ENCODE measurements at places on chromosomes 2 and 18.

GRCh38 chr2:146748046-146748445 is 1096.8 kb upstream of the ACVR2A start:
- H3K27me3 ChIP-seq: no peaks in the 10 kb centered on the region
- no peaks in the 10 kb centered on the region for H3K4me1 ChIP-seq
- DNase-seq: no peak
- H3K4me3 ChIP-seq: no peak overlapping the region

DNA sequence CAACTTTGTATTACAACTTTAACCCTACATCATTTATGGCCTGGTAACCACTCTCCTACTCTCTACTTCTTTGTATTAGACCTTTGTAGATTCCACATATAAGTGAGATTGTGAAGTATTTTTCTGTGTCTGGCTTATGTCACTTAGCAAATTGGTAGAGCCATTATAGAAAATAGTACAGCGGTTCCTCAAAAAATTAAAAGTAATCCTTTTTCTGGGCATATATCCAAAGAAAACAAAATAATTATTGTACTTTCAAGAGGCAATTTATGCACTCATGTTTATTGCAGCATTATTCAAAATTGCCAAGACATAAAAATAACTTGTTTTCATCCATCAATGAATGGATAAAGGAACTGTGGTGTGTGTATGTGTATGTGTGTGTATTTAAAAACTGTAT is 537.5 kb upstream of the FSIP2 start:
- no peaks in the 10 kb centered on the region for H3K4me1 ChIP-seq
- H3K27me3 ChIP-seq: no peaks in the 10 kb centered on the region
- no peak overlapping the region for H3K27ac ChIP-seq
- no peaks in the 10 kb centered on the region for H3K36me3 ChIP-seq

DNA sequence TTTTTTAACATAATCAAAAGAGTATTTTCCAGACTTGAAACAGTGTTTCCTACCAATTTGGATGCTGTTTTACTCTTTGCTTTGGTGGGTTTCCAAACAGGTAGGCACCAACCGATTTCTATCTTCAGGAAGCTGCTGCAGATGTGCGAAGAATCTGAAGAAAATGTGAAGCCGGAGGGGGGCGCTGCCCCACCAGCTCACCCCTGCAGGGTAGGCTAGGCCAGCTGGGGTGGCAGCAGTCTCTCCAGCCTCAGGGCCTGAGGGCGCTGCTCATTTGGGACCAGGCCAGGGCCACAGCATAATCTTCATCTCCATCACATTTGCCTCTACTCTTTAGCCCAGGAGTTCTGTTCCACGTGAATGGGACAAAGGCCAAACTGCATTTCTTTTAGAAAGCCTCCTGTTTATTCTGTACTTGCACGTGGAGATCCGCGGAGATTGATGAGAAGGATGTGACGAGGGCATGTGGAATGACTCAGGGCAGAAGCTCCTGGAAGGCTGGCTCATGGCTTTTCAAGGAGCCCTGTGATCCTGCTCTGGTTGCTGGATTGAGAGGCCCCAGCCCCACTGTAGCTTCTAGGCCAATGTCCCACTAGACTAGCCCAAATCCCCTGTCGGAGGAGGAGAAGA is 84.2 kb upstream of the FAM136A start:
- no peak overlapping the region for H3K27ac ChIP-seq
- no peak for DNase-seq
- no peaks in the 10 kb centered on the region for H3K36me3 ChIP-seq
- no peaks in the 10 kb centered on the region for H3K27me3 ChIP-seq
- no peaks in the 10 kb centered on the region for H3K4me1 ChIP-seq

DNA sequence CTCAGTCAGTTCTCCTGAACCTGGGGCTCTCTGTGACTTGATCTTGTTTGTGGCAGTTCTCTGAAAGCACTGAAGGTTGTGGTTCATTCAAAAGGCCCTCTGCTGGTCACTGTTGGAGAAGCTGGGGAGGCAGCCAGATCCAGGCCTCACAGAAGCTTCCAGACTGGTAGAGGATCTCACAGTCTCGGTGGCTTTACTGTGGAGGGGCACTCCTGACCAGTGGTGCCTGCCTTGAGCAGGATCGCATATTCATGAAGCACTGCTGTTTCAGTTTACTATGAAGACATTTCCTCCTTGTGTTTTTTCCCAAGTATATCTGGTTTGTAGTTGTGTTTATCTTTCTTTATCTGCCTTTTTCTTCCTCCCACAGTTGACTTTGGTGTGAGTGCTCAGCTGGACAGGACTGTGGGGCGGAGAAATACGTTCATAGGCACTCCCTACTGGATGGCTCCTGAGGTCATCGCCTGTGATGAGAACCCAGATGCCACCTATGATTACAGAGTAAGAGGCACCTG is 133.9 kb downstream of the MAP4K4 start:
- H3K36me3 ChIP-seq: no peaks in the 10 kb centered on the region
- H3K27ac ChIP-seq: no peak overlapping the region
- H3K27me3 ChIP-seq: no peaks in the 10 kb centered on the region
- no peak overlapping the region for H3K4me3 ChIP-seq
- H3K4me1 ChIP-seq: no peaks in the 10 kb centered on the region

GRCh38 chr2:219049282-219049681 is 8.0 kb upstream of the CFAP65 start:
- no peak for DNase-seq
- no peaks in the 10 kb centered on the region for H3K36me3 ChIP-seq

GRCh38 chr2:181022652-181023051 is 42.2 kb downstream of the UBE2E3 start:
- peaks cover 5% of the 10 kb centered on the region for H3K4me1 ChIP-seq
- H3K27ac ChIP-seq: no peak overlapping the region
- no peaks in the 10 kb centered on the region for H3K36me3 ChIP-seq
- H3K4me3 ChIP-seq: no peak overlapping the region
- DNase-seq: no peak

Data from kidney (tissue), 22 donors.